ENCODE measurements at places on chromosomes 2 and 18.

- no peak for DNase-seq
Measured at GRCh38 chr18:28594034-28594433, 417.1 kb upstream of the CDH2 start.

GRCh38 chr2:226489775-226490541, 309.7 kb downstream of the IRS1 start:
- DNase-seq: peak; percentile 26

DNA sequence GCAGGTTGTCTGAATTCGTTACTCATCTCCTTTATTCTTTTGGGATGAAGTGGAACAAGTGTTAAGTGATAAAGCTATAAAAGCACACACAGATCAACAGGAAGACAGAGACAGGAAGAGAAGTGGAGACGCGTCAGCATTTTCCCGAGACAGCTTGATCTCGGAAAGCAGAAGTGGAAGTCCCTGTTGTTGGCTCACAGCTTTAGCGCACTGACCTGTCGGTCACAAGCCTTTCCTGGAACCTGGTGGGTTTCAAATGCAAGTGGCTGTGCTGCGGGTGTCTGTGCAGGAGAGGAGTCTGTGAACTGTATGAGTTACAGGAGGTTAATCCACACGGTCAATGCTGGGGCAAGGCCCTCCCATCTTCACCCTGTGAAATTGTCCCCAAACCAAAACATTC, 116.6 kb upstream of the PELI1 start:
- peak; percentile 30 for DNase-seq

DNA sequence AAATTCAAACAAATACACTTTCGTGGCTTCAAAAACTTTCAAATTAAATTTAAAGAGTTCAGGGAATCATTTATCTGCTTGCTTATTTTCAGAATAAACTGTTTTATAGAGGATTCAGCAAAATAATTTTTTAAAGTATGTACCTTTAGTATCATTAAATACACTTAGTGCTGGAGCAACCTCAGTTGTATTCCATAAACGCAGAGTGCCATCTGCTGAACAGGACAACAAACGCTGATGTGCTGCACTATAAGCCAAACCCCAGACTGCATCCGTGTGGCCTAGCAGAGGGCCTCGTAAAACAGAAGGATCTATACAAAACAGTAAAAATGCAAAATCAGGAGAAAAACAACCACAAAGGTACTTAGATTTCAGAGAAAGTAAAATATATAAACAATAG, 108.6 kb downstream of the STRN start:
- DNase-seq: no peak

DNA sequence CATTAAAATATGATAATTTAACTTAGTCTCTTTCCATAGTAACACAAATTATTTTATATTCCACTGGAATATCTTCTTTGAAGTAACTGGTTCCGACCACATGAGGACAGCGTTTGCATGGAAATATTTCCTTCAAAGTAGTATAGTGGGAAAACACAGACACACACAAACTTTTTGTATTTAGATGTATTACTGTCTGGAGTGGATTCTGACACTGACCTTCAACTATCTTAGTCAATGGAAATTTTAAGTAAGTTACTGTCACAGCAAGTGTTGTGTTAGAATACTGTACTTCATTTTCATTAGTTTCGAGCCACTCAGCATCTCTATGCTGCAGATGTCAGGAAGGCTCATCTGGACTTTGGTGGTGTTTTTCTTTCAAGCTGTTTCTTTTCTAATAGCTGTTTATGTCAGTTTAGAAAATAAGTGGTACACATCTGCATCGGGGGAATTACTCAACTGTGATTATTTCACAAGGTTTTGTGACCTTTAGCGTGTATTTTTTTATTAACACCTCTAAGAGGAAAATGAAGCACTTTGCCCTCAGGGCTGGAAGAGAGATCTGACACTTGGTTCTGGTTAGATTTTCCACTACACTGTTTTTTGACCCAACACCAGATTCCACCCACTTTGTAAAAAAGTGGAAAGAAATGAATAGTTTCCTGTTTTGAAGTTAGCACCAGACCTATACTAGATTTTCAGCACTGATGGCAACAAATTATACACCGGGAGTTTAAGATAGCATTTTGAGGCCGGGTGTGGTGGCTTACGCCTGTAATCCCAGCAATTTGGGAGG, 18.9 kb upstream of the THOC1 start:
- DNase-seq: no peak

- DNase-seq: no peak
Measured at GRCh38 chr18:61736133-61736532, 156.7 kb downstream of the RNF152 start.

DNA sequence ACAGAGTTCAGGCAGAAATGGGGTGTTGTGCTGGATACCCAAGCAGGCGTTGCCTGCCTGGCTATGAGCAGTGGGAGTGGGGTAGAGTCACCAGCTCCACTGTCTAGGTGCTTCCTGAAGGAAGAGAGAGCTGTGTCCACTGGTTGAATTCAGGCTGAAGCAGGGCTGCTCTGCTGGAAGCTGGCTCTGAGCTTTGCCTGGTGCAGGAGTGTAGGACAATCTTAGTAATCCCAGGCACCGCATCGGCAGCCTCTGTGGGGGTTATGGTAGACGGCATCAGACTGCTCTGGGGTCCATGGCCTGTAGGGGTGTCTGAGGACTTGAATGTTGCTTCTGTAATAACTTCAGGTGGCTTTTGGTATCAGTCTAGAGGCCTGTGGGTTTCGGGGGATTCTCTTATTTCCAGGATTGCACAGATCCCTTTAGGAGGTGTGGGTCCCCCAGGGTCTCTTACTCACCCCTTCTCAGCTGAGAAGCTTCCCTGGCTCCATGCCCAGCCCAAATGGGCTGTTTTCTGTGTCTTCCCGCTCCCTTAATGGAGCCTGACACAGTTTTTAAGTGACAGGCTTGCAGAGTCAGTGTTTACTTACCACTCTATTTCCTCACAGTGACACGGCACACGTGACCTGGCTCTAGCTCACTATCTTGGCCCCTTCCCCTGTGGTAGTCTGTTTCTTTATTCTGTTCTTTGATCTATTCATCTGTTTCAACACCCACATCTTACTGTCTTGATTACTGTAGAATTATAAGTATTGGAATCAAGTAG, 644.3 kb downstream of the CBLN2 start:
- no peak for DNase-seq

- no peak for DNase-seq
Measured at GRCh38 chr2:30768036-30768686, 39.1 kb downstream of the CAPN13 start.

- no peak for DNase-seq
Measured at GRCh38 chr2:183348492-183348891, 224.2 kb downstream of the NUP35 start.

DNA sequence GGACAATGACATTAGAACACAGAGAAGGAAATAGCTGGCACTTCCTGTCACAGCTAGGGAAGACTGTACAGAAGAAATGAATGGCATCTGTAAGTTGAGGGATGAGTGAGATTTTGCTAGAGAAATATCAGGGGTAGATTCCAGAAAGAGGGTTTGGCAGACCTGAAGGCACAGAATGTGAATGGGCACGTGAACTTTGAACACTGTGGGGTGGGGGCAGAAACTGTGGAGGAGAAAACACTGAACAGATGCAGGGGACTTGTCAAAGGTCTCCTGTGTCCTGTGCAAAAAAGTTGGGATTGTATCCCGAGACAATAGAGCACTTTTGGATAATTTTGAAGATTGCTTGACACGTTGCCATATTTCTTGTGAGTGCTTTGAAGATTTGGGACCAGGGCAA, 88.0 kb downstream of the PPP1R1C start:
- DNase-seq: no peak

All from activated CD4-positive, alpha-beta T cell treated with anti-CD3 and anti-CD28 coated beads, Interleukin-2, Interleukin-4, amounts not matched to agents 100 ng/mL and 50 ng/mL, durations not matched to agents 16 hours and 8 hours (primary cell).